Dorsolateral prefrontal cortex (tissue), 122 donors: ENCODE measurements at places on chromosomes 3 and 15. TPM values are rescaled to one million over a fixed set of nuclear protein-coding genes. Genes with fewer than 3 reads are reported as not detected.

- DNase-seq, result no peak
These were observed 53.5 kb upstream of the CCR2 start for GRCh38 chr3:46300461-46300789.

The UROC1 gene
- total RNA-seq, result not detected

- no peak for DNase-seq
These were observed 24.9 kb downstream of the EMC7 start for GRCh38 chr15:34076785-34077184.

DNA sequence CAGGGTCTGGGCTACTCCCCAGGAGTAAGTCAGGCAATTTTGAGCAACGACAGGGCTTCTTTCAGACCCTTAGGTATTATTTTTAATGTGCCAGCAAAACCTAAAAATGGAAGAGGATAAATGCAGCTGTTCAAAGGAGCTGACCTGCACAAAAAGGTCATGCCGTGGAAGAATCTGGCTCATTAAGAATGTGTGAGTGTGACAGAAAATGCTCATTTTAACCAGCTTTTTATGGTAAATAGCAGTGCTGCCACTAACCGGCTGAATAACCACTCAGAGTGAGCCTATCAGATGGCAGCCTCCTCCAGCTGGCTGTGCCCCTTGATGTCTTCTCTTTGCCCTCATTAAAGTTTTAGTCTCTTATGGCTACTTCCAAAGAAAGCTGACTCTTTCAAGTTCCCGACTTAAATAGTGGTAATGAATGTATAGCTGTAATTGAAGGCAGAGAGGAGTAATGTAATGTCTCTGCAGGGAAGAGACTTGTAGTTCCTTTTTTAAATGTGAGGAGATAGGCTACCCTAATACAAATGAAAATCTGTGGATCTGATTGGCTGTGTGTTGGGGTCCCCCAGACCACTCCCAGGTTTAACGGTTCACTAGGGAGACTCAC is 9.5 kb upstream of the FSTL1 start:
- DNase-seq, result no peak

The SMCO1 gene
- not detected for total RNA-seq

DNA sequence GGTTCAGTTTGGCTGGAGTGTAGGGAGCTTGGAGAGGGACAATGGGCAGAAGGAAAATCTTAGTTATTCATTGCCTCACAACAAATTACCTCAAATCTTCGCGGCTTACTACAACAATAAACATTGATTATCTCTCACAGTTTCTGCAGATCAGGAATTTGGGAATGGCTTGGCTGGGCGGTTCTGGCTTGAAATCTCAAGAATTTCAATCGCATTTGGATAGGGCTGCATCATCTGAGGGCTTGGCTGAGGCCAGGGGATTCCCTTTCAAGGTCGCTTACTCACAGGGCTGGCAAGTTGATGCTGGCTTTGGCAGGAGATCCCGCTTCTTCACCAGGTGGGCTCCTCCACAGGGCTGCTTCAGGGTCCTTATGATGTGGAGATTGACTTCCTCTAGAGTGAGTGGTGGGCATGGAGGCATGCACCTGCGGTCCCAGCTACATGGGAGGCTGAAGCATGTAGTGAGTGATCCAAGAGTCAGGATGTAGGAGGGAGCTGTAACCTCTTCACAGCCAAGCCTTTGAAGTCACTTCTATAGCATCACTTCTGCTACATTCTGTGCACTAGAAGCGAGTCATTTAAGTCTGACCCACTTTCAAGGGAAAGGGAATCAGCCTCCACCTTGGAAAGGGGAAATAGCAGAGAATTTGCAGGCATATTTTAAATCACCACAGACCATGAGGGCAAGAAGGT is 63.1 kb downstream of the CDC25A start:
- DNase-seq, result no peak

DNA sequence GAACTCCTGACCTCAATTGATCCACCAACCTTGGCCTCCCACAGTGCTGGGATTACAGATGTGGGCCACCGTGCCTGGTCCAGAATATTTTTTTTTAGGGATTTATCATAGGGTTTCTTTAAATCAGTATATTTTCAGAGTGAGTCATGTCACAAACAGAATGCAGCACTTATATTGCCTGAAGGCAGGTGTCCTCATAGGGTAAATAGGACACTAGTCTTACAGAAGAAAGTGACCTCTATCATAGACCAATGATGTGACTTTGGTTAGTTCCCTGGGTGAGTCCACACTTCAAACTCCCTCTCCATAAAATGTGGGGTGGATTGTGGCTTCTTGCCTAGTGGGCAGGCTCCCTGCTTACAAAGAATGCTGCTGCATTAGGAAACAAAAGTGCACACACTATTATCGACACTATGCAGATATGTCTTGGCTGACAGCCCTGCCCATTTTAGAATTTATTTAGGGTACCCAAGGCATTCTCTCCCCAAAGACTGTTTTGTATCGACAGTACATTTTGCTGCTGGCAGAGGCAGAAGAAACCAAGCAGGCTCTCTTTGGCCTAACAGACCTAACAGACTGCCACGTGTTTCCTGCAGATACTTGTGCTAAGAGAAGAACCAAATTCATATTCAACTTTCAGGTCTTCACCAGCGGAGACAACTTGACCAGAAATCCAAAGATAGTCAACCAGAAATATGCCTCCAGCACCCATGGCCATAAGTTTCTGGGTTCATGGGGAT is 125.0 kb downstream of the MOBP start:
- no peak for DNase-seq

- DNase-seq, result no peak
These were observed 208.8 kb upstream of the IL12A start for GRCh38 chr3:159779883-159780282.

DNA sequence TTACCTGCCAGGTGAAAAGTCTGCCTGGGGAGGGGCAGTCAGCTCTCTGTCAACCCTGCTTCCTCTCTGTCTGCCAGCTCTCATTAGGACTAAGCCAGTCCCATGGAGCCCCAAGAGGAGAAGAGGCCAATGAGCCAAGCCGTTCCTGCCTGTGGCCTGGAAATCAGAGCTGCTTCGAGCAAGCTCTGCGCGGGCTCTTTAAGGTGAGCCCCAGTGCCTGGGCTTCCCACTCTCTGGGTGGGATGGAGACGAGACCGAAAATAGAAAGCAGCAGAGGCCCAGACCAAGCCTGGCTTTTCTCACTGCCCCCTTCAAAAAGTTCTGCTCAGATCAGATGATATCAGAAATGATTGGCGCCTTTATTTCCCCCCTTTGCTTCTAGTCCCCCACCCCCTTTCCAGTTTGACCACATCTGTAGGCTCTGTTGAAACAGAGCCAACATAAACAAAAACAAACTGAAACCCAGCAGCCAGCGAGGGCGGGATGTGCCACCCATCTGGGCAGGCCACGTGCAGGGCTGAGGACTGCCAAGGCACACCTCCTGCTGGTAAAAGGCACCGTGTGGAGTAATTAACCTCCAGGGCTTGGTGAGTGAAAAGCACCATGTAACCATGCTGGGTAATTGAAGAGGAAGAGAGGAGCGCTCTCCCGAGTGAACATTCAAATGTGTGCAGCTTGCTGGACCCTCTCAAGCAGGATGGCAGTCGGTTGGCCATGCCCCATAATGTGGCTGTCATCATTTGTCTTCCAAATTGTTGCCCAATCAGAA is 471.0 kb upstream of the PROK2 start:
- peak; percentile 50 for DNase-seq

The IQCB1 gene
- total RNA-seq, result 22.3 TPM

The CAPN7 gene
- 38.0 TPM for total RNA-seq

DNA sequence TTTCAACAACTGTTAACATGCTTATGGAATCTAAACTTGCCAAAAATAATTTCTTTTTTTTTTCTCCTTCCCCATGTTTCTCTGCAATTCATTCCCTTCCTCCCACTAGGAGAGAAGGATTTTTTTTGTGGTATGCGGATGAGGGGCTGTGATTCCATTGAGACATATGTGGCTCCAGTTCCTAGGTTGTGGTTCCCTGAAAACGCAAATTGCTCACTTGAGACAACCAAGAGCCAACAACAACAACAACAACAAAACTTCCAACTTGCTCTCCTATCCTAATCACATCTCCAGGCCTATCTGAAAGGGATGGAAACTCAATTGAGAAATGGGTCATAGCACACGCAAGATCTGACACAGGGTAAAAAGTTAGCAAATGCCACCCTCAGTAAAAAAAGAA is 406.5 kb upstream of the TGFBR2 start:
- DNase-seq, result no peak
